ENCODE measurements at places on chromosomes 16 and 17.

DNA sequence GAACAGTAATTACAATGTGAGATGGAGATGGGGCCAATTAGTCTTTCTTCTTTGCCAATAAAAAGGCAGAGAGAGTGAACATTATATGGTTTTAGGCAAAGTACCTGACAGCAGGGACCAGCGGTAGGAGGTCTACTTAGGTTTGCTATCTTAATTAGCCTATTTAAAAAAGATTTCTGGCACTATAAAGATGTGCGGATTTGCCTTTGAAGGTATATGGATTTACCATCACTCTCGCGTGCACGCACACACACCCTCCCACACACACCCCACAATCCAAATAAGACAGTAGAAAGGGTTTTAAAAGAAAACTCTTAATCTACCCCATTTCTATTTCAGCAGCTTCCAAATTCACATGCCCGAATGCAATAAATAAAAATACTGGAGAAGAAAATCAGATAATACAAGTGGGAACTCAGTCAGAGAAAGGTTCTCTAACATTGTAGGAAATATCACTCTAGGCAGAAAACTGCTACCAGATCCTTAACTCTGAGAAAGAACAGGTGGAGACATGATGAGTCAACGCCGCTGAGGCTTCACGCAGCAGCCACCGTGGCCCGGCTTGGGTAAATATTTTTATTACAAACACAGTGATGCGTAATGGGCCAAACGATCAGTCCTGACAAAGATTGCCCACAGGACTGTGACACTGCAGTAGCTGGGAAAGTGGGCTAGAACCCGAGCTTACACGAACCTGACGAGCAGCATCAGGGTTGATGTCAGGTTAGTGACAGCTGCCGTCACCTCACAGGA, 66.6 kb upstream of the AXIN2 start:
- DNase-seq, result no peak

GRCh38 chr17:15462976-15463772, 4.2 kb downstream of the CDRT4 start:
- DNase-seq, result no peak

DNA sequence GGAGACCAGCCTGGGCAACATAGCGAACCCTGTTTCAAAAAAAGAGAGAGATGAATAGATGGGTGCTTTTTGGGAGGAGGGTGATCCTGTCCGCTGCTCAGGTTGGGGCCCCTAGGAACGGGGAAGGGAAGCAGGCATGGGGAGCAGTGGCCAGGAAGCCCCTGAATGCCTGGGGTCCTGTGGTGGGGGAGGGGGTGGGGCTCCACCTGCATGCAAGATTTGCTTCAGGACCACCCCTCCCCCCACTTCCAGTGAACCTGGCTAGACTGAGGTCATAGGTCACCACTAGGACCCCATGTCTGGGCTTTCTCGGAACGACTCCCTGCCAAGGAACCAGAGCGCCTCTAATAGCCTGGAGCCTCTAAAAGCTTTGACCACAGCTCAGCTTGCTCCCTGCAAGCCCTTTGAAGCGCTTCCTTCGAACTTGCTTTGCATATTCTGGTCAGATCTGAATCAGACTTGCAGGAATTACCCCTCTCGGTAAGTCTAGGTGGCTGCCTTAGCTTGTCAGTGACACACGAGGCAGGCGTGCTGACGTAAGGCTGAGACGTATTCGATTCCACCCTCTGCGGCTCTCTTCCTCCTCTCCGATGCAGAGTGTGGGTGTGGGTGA, 3.7 kb downstream of the SOCS3 start:
- peak; percentile 33 for DNase-seq

GRCh38 chr17:50892101-50892776, 26.1 kb upstream of the TOB1 start:
- DNase-seq, result no peak

DNA sequence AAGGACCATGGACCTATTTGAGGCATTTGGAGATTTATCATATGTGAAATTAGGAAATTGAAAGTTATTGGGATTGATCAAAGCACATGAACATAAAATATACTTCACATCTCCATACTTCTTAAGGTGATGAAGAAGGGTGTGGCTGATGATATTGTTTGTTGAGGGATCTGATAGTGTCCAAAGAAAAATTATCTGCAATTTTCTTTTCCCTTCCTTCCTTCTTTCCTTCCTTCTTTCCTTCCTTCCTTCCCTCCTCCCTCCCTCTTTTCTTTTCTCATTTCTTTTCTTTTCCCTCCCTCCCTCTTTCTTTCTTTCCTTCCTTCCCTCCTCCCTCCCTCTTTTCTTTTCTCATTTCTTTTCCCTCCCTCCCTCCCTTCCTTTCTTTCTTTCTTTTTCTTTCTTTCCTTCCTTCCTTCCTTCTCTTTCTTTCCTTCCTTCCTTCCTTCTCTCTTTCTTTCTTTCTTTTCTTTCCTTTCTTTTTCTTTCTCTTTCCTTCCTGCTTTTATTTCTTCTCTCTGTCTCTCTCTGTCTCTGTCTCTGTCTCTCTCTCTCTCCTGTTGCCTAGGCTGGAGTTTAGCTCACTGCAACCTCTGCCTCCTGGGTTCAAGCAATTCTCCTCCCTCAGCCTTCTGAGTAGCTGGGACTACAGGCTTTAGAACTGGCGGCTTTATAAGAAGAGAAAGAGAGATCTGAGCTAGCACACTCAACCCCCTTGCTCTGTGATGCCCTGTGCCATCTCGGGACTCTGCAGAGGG, 20.9 kb upstream of the ITPRIPL2 start:
- DNase-seq, result no peak

Data from hematopoietic multipotent progenitor cell treated with erythropoietin and hydrocortisone succinate and interleukin-3 and kit ligand, for 8 days (in vitro differentiated cells).